ENCODE measurements at places on chromosomes 11 and 22.

DNA sequence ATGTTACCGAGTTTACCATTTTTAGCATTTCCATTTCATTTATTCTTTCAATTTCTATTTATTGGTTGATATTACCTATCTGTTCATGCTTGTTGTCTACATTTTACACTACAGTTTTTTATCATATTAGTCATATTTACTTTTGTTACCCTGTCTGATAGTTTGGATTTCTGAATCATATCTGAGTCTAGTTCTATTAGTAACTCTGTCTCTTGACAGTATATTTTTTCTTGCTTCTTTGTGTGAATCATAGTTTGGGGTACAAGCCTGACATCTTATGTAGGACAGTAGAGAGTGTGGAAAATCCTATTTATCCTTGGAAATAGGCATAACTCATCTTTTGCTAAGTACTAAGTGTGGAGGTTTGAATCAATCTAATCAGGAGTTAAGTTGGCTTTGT, 263.9 kb upstream of the SESN3 start:
- DNase-seq: no peak

DNA sequence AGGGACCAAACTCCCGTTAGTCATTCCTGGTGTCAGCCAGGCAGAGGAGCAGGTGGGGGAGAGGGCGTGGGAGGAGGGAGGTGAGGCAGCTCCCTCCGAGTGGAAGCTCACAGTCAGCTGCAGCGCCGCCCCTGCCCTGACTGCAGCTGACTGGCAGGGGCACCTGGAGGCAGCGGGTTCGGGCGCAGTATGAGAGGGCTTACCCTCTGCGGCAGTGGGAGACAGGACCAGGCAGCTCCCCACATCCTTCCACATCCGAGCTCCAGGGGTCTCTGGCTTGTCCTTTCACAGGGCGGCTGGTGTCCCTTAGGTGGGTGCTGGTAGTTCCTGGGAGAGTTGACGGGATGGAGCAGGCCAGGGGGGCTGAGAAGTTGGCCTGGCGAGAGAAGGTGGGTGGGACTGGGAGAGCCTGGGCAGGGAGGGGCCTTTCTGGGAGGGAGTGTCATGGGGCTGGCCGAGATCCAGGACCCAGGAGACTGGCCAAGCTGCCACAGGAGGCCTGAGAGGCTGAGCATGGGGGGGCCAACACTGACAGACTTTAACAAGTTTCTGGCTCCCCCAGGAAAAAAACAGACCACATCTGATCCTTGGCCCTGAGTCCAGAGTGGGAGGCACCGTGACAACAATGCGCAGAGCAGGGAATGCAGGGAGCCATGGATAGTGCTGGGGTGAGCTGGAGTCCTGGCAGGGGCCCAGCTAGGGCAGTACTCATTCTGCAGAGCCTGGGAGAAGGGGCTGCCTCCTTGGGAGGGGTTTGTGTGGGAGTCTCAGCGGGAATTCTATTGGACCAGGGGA, 4.9 kb downstream of the ADORA2A start:
- DNase-seq: peak; percentile 44

DNA sequence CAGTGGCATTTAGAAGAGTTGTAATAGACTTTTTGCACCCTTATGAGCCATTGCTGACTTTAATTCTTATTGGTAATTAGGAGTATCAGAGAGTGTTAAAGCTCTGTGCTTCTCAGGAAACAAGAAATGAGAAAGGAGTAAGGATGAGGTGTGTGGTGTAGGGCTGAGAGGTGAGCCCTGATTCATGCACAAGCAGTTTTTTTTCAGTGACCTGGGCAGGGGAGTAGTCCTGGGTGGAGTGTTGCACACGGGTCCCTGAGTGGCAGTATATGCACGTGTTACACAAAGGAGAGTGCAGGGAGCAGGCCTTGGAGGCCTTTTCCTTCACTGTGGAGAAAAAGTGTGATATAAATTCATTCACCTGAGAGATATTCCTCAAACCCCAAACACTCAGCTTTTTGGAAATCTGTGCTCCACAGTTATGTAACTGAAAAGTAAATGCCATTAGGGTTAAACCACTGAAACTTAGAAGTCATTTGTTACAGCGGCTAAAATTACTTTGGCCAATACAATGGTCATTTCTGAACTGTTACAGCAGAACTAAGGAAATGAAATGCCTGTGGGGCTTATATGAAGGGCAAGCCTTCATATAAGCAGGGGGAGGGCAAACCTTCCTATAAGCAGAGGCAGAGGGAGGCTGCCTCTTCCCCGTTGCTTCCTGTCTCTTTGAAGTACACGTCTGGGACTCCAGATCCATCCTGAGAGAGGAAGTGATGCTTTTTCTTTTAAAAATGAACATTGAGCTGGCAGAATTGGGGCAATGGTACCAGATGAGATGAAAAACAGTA, 62.6 kb upstream of the OLFML1 start:
- DNase-seq: no peak

DNA sequence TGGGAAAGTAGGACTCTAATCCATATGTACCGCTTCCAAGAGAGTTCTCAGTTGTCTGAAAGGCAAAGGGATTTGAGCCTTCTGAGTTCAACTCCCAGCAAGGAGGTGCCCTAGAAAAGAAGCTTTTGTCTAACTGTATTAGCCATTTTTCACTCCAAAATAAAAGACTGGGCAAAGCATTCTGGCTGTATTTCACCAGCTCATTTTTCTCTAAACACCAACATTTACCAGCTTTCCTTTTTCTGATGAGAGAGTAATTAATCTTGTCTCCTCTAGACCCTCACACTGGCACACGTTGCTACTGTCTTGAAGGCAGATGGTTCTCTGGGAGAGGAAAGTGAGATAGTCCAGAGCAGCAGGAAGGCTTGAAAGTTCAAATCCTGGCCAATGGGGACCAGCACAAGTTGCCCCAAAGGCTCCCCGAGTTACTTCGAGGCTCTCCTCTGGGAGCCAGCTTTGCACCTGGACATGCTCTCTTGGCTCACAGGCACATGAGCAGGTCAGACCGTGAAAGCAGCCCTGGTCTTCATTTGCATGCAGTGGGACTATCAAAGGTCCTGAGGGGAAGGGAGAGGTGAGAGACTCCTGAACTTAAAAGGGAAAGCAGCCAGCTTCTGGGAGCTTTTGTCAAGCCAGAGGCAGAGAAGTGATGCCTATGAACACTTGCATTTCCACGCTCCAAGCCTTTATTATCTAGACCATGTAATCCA, 100.0 kb downstream of the NTM start:
- DNase-seq: no peak

DNA sequence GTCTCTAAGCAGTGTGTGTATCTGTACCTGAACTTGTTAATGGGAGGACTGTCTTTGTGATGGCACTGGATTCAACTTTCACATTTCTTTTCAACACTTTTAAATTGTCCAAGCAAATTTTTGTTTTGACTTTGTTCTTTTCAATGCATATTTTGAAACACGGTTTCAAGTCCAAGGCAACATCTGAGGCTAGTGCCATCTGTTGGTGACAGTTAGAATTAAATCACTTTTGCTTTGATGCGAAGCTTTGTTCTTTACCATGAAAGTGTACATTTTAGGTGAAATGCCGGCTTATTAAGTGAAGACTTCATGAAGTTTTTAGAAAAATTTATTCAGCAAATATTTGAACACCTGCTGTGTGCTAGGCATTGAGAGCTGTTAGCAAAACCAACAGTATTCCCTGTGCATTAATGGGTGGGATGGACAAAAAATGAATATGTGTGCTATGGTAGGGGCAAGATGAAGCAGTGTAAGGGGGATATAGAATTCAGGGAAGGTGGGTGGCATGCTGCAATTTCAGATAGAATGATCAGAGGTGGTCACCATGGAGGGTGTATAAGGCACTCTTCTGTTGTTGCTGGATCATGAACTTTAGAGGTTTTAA, 70.2 kb downstream of the DDX10 start:
- no peak for DNase-seq

GRCh38 chr11:83694191-83694910, 408.2 kb upstream of the CCDC90B start:
- DNase-seq: no peak

DNA sequence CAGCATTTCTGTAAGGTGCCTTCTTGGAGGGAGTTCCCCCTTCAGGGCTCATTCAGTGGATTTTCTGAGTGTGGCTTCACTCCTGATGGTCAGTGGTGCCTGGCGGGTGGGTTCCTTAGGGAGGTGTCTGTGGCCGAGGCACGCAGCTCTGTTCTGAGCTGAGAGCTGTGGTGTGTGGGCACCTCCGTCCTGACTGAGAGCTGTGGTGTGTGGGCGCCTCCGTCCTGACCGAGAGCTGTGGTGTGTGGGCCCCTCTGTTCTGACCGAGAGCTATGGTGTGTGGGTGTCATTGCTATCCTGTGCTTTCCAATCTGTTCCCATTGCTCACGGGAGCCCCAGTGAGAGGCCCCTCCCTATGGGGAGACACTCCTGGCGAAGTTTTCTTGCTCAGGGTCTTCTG, 39.8 kb downstream of the MUC6 start:
- no peak for DNase-seq

DNA sequence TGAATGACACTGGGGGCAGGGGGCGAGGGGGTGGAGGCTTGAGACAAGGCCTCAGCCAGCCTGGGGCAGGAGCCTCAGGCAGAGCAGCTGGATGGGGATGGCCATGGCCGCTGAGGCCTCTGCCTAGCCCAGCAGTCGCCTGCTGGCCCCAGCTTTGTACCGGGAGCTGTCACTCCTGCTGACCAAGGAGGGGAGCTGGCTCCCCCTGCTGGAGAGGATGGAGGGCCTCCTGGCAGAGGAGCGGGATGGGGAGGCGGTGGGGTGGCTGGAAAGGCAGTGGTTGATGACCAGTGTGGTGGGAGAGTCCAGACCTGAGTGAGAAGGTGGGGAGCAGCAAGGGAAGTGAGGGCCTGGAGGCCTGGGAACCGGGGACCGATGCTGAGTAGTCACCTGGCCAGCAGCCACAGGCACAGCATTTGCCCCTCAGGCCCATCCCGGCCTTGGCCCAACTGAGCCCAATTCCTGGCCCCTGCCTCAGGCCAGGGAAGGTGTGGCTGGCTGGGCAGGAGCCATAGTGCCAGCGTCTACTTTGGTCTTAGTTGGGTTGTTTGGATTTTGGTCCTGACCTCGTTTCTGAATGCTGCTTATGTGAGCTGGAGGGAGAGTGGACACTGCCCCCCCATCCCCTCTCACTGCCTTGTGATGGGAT, 6.0 kb upstream of the SUSD2 start:
- DNase-seq: peak; percentile 39

GRCh38 chr11:86664930-86665329, 7.5 kb downstream of the ME3 start:
- DNase-seq: no peak

DNA sequence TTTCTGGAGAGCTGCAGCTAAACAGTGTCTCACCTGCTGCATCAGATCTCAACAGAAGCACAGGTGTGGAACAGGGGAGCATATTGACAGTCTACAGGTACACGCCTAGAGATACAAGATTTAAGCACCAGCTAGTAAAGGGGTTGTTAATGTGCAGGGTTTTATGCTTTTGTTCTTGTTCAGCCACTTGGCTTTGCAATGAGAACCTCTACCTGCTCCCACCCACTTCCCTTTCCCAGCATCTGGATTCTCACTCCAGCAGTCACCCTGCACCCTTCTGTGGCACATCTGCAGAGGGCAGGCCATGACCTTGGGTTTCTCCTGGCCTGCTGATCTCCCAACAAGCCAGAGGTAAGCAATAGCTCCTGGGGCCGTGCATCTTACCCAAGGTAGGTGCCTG, 446.6 kb downstream of the BUD13 start:
- no peak for DNase-seq

- no peak for DNase-seq
Observed at GRCh38 chr11:71489311-71490043, 36.5 kb downstream of the NADSYN1 start.

GRCh38 chr11:97937501-97937900, 1083.2 kb upstream of the CNTN5 start:
- no peak for DNase-seq

DNA sequence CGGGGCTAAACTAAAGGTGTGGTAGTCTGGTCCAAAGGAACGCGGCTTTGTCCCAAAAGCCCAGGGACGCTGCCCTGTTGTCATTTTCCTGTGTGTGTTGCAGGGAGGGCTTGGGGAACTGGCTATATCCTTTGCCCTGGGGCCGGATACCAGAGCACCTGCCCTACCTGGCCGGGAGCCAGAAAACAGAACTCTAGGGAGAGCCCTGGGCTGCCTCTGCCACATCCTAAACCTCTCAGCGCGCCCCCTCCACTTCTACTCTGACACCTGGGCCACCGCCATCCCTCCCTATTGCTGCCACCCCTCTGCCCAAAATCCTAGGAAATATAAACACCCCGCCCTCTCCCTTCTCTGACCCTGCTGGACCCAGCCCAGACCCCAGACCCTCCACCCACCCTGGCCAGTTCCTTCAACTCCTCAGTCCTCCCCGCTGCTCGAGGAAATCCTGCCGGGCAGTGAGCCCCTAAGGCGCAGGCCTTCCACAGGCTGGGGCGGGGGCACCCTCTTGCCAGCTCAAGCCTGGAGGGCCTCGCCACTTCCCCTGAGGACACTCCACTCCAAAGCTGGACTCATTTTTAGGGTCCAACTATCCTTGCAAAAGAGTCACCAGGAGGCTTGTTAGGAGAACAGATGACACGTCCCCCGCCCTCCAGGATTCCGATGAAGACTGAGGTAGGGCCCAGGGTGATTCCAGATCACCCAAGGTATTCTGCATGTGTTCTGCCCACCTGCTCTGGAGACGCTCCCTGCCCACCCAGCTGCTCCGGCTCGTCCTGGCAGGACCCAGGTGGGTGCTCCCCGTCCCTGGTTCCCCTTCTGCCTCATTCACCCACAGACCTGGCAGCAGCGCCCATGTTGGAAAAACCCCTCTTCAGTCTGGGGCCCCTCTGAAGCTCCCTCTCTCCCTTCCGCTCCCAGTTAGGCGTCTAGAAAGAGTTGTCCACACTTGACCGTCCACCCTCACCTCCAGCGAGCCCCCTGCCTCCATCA, 12.2 kb downstream of the KCTD17 start:
- DNase-seq: no peak

GRCh38 chr22:37223965-37224551, 11.8 kb upstream of the SSTR3 start:
- DNase-seq: no peak

DNA sequence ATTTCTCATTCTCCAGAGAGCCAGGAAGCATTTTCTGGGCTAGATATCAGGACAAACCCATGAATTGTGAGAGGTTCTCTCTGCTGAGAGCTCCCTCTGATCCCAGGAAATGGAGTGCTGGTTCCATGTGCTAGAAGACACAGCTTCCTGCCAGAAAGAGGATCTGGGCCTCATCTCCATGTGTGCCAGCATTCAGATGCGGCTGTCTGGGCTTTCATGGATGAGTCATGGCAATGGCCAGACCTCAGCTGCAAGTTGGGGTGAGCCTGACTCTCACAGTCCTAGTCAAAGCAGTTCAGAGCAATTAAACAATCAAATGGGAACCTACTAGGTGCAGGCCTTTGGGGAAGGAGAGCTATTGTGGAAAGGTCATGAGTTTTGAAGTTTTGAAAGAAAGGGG, 82.3 kb upstream of the EED start:
- DNase-seq: no peak

- DNase-seq: no peak
Observed at GRCh38 chr11:121082670-121083069, 18.4 kb upstream of the TECTA start.

Data from stimulated activated CD4-positive, alpha-beta T cell treated with anti-CD3 and anti-CD28 coated beads, TNF-alpha, amount 100 ng/mL, for 4 hours (primary cell).